ENCODE measurements at places on chromosomes 13 and 19. TPM values are rescaled to one million over a fixed set of nuclear protein-coding genes. Genes with fewer than 3 reads are reported as not detected.

Gene CEACAM21
- 75.4 TPM for total RNA-seq

Gene IGFL2
- not detected for total RNA-seq

Gene PGLYRP2
- total RNA-seq = 0.40 TPM

Gene PTH2
- not detected for total RNA-seq

Gene CYP2A7
- not detected for total RNA-seq

Gene DMKN
- 2.5 TPM for total RNA-seq

Gene CBY2
- not detected for total RNA-seq

DNA sequence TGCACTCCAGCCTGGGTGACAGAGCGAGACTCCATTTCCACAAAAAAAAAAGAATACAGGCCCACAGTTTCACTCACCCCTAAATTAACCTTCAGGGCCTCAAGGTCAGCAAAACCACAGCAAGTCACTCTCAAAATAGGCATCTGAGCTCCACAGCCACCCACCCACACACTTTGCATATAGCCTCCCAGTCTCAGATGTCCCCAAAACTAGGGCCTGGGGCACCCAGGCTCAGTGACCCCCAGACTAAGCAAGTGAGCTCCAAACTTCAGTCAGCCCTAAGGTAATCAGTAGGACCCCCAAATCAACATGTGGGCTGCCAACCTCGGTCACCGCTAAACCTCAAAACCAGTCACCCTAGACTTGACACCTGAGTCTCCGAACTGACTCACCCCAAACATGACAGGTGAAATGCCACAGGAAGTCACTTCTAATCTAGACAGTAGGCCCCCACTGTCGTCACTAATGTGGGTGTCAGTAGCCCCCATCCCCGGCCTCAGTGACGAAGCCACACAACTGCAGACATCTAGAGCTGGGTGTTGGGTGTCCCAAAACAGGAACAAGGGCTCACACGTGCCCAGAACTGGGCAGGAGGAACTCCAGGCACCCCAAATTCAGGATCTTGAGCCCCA is 13.9 kb downstream of the RABAC1 start:
- DNase-seq = peak; percentile 82
- no peaks in the 10 kb centered on the region for H3K36me3 ChIP-seq
- H3K27me3 ChIP-seq = peaks cover 8% of the 10 kb centered on the region
- peaks cover 33% of the 10 kb centered on the region for H3K4me1 ChIP-seq
- H3K4me3 ChIP-seq = peak overlapping the region; percentile 69

DNA sequence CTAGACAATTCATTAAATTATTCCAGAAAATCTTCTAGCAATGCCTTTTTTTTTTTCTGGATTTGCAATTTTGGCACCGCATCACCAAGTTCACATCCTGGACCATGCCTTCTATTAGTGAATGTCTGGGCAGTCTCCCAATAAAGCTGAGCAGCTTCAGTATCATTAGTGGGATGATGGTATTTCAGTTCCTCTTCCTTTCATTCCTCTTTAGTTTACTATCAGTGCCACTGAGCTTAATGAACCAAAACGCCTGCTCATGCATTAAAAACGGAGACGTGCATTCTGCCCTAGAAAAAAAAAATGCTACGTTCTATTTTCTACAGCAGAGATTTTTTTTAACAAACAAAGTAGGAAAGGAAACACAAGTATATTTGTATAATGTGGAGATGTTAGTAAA is 343.0 kb downstream of the PCDH9 start:
- H3K27me3 ChIP-seq = no peaks in the 10 kb centered on the region
- H3K27ac ChIP-seq = no peak overlapping the region
- no peaks in the 10 kb centered on the region for H3K4me1 ChIP-seq
- H3K36me3 ChIP-seq = no peaks in the 10 kb centered on the region
- no peak overlapping the region for H3K4me3 ChIP-seq

DNA sequence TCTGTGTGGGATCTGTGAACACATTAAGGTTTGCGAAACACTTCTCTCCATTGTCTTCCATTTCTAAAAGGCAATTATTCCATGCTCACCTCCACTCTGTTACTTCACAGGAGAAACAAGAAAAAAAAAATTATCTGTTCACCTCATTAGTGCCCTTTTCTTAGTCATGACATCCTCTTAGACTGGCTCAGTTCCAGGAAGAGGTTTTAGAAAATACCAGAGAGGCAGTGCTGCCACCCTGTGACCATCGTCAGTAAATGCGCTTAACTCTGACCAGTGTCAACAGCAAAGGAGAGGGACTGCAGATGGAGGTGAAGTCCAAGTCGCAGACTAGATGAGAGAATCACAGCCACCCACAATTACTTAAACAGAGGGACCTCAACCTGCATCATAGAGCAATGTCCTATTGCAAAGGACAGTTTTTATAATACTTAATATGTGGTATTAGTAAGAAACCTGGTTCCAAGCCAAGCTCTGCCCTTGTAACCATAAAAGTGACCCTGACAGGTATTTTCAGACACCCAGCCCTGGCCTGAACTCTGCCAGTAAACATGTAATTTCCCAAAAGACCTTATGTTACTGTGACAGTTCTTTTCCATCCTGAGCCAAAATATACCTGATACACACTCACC is 19.4 kb downstream of the CEACAM21 start:
- peaks cover 12% of the 10 kb centered on the region for H3K4me1 ChIP-seq
- DNase-seq = peak; percentile 68
- H3K4me3 ChIP-seq = no peak overlapping the region
- peaks cover 46% of the 10 kb centered on the region for H3K27me3 ChIP-seq

DNA sequence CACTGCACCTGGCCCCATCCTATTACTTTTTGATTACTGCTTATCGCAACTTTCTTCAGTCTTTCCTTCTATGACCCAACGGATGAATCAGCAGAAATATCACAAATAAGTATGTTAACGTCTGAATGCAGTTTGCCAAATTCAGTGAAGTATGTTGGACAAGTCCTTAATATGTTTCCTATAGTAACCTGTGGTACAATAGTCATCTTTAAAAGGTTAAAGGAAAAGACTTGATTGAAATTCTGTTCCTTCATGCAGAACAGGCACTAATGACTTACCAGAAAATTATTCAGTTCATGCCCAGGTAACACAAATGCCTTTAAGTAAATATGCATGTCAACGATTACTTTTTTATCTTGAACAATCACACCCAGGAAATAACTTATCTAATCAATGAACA is 242.6 kb downstream of the KCTD12 start:
- peaks cover 7% of the 10 kb centered on the region for H3K27me3 ChIP-seq
- H3K27ac ChIP-seq = no peak overlapping the region
- H3K36me3 ChIP-seq = no peaks in the 10 kb centered on the region
- no peak for DNase-seq

GRCh38 chr19:49488046-49488862 is 846 bp downstream of the RPL13A start:
- peaks cover 60% of the 10 kb centered on the region for H3K36me3 ChIP-seq
- H3K4me3 ChIP-seq = peak overlapping the region; percentile 92
- no peaks in the 10 kb centered on the region for H3K27me3 ChIP-seq
- H3K4me1 ChIP-seq = peaks cover 37% of the 10 kb centered on the region
- H3K27ac ChIP-seq = peak overlapping the region; percentile 92

DNA sequence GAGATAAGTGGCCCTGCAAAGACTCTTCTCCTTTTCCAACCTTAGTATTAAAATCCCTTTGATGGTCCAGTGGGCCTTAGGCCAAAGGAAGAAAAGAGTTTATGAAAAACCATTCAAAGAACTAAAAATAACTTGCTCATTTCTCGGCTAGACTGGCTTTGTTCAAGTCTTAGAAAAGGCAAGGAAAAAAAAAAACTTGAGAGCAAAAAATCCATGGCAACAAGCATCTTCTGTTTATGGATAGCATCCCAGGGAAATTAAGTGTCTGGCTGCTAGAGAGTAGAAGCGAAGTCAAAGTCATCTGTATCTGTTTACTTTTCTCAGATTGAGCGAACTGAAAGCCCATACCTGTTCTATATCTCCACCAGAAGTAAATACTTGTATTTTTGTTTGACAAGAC is 129.6 kb downstream of the KCTD15 start:
- H3K27ac ChIP-seq = no peak overlapping the region
- H3K4me3 ChIP-seq = no peak overlapping the region
- peaks cover 7% of the 10 kb centered on the region for H3K27me3 ChIP-seq

DNA sequence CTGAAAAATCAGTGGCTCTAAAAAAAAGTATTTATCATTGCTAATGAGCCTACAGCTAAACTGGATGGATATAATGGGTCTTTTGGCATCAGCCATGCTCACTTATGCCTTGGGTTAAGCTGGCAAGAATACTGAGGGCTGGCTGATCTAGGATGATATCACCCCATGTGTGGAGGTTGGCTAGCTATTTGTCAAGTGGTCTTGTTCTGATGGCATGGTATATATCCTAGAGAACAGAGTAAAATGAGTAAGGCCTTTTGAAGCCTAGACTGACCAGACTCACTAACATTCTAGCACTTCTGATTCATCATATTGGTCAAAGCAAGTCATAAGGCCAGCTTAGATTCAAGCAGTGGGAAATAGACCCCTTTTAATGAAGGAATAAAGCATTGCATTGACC is 383.0 kb downstream of the SLITRK1 start:
- no peaks in the 10 kb centered on the region for H3K36me3 ChIP-seq
- no peaks in the 10 kb centered on the region for H3K27me3 ChIP-seq
- no peak overlapping the region for H3K4me3 ChIP-seq
- no peaks in the 10 kb centered on the region for H3K4me1 ChIP-seq
- no peak overlapping the region for H3K27ac ChIP-seq

- no peaks in the 10 kb centered on the region for H3K36me3 ChIP-seq
- no peaks in the 10 kb centered on the region for H3K4me1 ChIP-seq
- no peak for DNase-seq
Observed at GRCh38 chr13:29266756-29267733, 328.4 kb downstream of the SLC7A1 start.

DNA sequence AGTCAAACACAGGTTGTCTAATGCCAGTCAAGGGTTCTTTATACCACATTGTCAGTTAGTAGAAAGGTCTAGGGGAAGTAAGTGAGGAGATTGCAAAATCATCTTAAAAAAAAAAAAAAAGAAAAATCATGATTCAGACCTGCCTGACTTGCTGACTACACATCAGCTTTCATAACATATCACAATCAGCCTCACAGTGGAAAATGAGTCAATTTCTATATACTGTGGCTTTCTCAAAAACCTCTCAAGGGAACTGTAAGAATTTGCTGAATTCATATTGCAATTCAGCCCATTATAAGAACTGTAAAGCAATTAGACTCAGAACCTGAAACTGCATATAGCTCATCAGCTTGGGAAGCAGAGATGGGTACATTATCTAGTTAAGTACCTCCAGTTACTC is 75.3 kb upstream of the GPC6 start:
- no peak overlapping the region for H3K4me3 ChIP-seq
- no peaks in the 10 kb centered on the region for H3K27me3 ChIP-seq
- no peak overlapping the region for H3K27ac ChIP-seq
- no peak for DNase-seq

DNA sequence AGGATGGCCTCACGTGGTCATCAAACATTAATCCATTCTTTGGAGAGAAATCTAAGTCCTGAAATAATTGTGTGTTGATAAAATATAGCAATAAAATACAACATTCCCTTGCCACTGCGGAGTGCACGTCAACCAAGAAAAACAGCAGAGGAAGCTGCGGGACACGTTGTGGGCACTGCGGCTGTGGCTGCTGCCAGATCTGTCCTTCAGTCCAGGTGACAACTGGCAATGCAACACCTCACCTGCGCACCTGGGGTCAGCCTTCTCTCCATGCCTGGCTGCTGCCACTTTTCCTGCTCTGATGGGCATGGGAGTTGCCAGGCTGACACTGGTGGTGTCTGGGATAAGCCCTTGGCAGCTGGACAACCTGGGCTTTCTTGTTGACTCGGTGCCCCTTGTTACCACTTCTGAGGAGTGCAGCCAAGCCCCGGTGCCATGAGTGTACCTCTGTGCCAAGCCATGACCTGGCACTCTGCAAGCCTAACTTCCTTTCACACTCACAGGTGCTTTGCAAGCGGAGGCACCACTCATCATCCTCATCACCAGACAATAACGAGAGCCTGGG is 251.6 kb upstream of the TSHZ3 start:
- H3K27me3 ChIP-seq = peaks cover 1% of the 10 kb centered on the region
- no peaks in the 10 kb centered on the region for H3K36me3 ChIP-seq
- DNase-seq = no peak
- no peaks in the 10 kb centered on the region for H3K4me1 ChIP-seq
